ENCODE measurements at places on chromosomes 2 and 18.

DNA sequence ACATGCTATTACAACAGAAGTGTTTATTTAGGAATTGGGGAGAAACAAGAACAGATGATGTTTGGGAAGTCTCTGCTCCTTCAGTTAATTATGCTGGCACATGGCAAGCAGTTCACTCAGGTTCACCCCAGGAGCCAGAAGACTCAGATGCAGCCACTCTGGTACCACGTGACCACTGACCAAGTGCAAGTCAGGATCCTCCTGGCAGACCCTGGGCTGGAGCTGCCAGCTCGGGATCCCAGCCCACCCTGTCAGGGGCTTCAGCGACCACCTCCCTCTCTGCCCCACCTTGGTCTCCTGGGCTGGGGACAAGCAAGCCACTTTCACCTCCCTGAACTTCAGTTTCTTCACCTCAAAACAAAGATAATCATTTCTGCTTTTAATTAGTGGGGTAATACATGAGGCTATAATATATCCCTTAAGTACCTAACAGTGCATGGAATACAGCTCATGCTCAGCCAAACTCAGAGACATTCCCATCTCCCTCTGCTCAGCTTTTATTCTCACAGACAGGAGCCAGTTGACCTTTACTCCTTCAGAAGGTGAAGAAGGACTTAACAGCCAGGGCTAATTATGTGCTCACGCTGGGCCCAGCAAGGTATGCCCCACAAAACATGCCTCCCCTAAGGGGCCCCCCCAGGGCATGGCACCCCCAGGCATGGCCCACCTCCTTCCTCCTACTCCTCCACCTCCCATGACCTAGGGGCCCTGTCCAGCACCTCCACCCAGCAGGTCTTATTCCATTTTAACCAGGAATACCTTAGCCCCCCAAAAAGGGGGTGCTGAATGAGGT is 11.8 kb downstream of the CRACDL start:
- DNase-seq: no peak

GRCh38 chr18:37524498-37525261 is 40.9 kb downstream of the CELF4 start:
- no peak for DNase-seq

GRCh38 chr2:25056098-25056821 is 14.4 kb downstream of the EFR3B start:
- DNase-seq: no peak

GRCh38 chr18:76232779-76233178 is 262.3 kb downstream of the ZNF516 start:
- DNase-seq: no peak

- peak; percentile 55 for DNase-seq
Observed at GRCh38 chr18:59783138-59783537, 85.9 kb upstream of the CCBE1 start.

GRCh38 chr2:46342566-46343315 is 45.5 kb downstream of the EPAS1 start:
- DNase-seq: no peak

DNA sequence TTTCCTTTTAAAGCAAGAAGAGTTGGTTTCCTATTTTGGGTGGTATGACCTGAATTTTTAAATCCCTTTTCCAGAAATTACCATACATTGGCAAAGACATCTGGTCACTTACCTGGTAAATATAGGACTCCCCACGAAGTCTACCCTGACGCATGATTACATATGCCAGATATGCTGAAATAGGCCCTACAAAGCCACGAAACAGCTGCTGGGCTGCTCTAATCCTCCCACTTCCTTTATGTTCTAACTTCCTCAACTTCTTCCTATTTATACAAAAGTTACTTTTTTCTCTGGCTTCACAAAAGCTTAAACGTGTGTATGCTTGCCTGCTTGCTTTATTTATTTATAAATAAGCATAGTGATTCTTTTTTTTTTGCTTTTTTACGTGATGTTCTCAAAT is 186.0 kb upstream of the EPHA4 start:
- DNase-seq: no peak

DNA sequence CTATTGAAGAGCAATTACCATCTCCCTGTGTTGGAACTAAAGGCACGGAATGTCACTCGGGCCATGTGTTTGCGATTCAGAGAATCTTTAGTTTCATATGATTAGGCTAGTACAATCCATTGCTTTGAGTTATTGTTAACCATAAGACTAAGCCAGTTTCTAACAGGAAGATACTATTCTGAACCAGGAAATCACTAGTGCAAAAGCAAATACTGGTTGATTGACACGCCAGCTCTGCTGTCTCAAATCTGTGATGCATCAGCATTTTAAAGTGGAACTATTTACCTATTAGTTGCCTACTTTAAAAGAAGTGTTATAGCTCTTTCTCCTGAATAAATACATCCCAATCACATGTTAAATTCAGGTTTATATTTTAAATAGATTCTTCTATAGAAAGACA is 61.9 kb downstream of the AFTPH start:
- DNase-seq: no peak

DNA sequence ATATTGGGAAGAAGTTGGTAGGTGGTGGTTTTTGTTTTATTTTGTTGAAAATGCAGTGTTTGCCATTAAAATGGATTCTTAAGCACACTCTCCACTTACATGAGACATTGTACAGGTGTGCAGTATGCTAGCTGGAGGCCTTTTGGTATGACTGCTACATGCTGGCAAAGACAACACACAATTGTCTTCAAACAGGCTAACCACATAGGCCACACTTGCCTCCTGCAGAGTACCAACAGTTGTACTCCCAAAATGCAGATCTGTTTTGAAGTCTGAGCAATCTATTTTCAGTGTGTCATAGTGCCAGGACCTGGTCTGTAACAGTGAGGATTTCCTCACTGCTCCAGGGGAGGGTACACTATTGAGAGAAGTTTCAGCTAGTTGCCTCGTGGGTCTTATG is 213.6 kb downstream of the ZRANB3 start:
- DNase-seq: no peak

GRCh38 chr2:24771061-24771460 is 22.1 kb downstream of the PTRHD1 start:
- DNase-seq: no peak

DNA sequence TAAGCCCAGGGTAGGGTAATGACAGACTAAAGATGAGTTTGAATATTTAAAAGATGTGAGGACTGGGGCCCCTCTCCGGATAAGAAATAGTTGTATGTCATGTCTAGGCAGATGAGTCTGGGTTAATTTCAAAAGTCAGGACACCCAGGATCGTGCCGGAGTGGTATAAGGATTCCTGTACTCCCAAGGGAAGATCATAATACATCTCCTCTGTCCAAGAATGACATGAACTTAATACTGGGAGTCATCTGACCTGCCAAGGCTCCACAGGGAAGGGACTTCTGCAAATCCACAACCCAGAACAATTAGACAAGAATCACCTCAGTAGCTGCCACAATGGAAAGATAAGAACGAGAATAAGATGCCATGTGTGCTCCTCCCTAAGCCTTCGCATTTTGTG is 17.1 kb downstream of the RPRM start:
- DNase-seq: no peak
